ENCODE measurements at places on chromosomes 6 and 20.

GRCh38 chr6:146664871-146665360 is 66.1 kb downstream of the ADGB start:
- DNase-seq, result no peak

DNA sequence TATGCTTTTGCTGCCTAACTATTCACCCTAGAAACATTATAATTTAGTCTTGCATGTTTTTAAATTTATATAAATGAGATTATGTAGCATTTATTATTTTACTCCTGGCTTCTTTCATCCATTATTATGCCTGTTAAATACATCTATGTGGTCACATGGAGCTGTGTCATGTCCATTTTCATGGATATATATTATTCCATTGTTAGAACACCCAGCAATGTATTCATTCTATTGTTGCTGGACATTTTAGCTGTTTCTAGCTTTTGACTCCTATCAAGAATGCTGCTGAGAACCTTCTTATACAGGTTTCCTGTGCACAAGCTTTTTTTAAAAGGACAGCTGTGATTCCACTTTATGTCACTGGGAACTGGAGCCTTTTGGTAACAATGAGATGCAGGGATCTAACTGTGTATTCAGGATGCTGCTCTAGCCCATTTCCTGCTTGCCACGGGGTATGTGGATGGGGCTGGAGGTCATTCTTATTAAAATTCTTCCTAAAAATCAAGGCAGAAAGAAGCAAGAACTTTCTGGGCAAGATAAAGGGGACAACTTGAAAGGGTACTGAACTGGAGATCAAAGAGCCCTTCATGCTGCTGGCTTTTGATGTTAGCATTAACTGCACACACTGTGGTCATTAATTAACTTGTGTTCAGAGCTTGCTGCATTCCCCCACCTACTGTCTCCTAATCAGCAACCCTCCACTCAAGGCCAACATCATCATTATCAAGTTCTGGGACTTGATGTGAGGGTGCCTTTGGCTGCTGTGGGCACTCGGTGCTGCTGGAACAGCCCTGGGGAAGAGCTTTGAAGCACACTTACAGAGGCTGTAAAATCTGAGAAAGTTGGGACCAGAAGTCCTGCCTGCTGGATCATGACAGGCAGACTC is 96.6 kb upstream of the AKIRIN2 start:
- no peak for DNase-seq

DNA sequence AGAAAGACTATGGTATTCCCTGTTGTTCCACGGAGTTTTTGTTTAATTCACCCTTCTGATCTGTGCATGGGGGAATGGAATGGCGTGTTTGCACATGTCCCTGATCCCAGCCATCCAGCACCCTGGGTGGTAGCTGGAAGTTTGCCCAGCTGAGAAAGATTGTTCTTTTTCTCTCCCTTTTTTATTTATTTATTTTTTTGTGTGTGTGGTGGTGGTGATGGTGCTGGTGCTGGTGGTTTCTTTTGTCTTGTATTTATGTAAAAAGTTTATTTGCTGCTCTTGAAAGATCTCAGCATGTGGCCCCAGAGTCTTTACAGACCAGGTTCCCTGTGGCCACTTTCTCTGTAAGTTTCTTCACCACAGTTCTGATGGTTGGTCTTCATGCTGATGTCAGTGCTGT is 372.6 kb downstream of the UTRN start:
- peak; percentile 85 for DNase-seq

DNA sequence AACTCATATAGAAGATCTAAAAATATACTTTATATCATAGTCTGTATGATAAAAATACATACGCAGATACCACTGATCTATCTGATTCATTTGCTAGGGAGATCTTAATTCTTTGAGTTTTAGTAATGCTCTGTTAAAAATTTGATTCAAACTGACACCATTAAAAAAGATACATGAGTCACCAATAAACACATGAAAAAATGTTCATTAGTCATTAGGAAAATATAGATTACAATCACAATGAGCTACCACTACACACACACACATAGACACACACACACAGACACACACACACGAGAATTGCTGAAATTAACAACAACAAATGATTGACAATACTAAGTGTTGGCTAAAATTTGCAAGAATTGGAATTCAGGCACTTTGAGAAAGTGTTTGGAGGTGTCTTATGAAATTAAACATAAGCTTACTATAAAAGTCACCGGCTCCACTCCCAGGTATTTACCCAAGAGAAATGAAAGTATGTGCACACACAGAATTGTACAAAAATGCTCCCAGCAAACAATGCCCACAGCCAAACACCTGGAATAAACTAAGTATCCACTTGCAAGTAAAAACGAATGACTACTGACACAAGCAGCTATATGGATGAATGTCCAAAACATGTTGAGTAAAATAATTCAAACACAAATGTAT is 117.7 kb upstream of the GGTLC1 start:
- DNase-seq, result no peak

DNA sequence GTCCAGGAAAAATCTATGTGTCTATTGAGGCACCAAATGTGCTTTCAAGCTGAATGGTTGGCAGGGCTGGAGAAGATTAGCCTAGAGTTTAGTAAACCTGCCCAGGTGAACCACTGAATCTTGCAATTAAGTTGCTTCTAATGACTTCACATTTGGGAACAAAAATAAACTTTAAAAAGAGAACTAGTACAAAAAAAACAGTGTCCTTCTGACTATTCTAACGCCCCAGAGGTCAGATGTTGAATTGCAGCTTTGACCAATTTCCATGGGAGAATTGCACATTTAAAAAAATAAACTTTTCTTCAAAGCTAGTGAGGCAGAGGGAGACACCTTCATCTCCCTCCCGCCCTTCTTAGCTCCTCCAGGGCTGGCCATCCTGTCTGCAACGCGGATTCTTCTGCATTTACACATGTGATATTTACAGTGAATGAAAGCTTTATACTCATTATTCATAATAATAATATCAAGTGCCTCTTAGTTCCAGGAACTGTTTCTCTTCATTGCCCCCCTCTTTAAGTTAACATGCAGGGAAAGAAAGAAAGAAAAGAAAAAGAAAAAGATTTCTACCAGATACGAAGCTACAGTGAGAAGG is 270.2 kb downstream of the SMOC2 start:
- no peak for DNase-seq

GRCh38 chr20:50663095-50663821 is 28.1 kb downstream of the RIPOR3 start:
- DNase-seq, result peak; percentile 9

- DNase-seq, result no peak
Observed at GRCh38 chr6:149871182-149871581, 7.0 kb upstream of the LRP11 start.

- no peak for DNase-seq
Observed at GRCh38 chr20:37238935-37239451, 22.6 kb downstream of the GHRH start.

DNA sequence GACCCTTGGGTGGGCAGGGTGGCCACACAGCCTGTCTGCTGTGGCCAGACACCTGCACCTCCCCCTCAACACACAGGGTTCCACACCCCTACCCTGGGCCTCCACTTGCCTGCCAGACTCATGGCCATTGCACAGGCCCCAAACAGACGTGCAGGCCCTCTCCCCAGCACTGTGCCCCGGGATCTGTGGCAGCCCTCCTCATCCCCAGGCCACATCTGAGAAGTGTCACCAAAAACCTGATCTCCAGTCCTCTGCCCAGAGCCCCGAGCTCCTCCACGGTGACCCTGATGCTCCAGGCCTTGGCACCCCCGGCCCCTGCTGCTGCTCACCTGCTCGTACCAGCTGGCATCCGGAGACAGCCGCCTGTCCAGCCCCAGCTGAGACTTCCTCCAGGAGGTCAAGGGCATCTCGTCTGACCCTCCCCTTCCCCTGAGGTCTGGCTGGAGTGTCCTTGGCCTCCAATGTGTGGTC is 160.1 kb downstream of the DLL1 start:
- DNase-seq, result no peak

DNA sequence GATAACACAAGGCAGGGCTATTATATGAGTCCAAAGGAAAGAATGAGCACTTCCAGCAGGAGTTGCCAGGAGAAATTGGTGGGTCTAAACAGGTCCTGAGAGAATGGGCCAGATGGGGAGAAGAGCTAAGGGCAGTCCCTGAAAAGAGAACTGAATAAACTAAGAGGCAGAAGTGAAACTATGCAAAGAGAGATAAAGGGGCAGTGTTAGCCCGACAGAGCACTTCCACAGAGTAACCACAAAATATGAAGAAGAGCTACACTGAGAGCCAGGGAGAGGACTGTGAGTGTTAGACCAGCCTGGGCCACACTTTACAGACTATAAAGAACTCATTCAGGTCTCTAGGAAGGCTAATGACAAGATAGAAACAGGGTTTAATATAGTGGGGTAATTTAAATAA is 43.8 kb downstream of the RALGAPA2 start:
- no peak for DNase-seq

DNA sequence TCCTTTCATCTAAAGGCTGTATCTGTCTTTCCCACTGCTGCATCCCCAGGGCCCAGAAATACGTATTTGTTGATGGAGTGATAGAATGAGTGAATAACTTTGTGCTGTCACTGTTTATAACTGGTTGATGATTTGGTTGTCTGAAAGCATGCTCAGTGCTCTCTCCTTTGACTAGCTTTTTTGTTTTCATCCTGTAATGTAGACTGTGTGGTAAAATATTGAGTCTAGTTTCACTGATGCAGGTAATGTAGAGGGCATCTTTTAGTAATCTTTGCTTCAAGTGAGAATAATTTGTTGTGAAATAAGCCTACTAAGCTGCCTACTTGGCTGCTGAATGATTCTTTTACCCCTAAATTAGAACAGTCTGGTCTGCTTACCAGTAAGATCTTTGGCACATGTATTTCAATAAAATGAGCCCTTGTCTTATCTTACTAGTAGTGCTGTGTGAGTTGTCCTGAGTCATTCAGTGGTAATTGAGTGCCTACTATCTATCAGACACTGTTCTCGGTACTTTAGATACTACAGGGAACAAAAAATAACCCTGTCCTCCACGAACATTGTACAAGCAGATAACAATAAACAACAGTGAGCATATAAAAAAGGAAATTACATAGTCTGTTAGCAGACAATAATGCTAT is 39.9 kb downstream of the MAPK14 start:
- no peak for DNase-seq

DNA sequence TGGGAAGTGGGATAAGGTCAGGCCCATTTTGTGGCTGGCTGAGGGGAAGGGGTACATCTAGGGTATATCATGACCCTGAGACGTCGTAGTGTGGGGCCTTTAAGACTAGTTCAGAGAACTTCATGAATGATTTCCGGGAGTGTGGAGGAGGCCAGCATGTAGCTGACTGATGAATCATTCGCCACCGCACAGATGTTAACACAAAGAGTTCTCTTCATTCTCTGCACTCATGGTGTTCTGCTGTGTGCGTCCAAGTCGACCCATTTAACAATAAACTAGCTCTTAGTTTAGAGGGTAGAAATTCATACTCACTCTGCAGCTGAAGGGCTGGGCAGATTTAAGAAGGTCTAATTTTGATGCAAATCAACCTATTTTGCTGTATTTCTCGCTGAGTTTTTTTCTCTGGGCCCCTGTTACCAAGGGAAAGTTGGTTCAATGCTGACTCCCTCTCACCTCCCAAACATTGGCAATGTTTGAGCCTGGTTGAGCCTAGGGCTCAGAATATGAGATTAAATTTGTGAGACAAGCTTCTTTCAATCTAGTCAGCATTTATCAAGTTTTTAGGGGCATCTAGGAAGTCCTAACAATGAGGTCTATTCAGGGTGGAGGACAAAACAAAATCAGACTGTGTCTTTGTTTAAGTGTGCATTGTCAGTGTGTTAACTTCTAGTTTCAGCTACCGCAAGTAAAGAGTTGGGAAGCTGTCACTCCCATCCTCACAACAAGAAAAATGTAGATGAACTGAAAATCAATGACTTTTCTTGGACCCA is 106.8 kb upstream of the CBLN4 start:
- DNase-seq, result no peak
